ENCODE measurements at places on chromosomes 1 and 21.

- DNase-seq, result no peak
Measured at GRCh38 chr1:87051965-87052364, 137.5 kb downstream of the HS2ST1 start.

GRCh38 chr1:200248541-200248940 is 161.3 kb downstream of the ZNF281 start:
- no peak for DNase-seq

GRCh38 chr1:171217658-171218443 is 30.4 kb upstream of the FMO1 start:
- DNase-seq, result no peak

DNA sequence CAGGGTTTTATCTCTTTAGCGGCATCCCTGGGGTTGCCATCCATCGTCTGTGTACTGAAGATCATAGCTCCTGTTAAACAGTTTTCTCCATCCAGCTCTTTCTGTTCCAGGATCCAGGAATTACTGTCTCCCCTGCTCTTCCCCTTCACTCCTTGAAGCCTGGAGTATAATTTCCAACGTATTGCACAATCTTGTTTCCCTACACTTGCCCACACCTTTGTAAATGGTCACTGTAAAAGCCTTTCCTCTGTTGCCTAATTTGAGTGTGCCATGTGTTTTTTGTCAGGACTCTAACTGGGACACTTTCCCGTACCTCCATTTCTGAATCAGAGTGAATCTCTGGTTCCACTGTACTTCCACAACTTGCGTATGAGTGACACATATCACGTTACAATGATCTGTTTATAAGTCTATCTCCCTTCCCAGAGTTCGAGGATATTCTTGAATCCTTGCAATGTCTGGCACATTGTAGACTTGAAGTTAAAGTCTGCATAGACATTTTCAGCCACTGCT is 199.6 kb upstream of the SNX7 start:
- DNase-seq, result no peak

DNA sequence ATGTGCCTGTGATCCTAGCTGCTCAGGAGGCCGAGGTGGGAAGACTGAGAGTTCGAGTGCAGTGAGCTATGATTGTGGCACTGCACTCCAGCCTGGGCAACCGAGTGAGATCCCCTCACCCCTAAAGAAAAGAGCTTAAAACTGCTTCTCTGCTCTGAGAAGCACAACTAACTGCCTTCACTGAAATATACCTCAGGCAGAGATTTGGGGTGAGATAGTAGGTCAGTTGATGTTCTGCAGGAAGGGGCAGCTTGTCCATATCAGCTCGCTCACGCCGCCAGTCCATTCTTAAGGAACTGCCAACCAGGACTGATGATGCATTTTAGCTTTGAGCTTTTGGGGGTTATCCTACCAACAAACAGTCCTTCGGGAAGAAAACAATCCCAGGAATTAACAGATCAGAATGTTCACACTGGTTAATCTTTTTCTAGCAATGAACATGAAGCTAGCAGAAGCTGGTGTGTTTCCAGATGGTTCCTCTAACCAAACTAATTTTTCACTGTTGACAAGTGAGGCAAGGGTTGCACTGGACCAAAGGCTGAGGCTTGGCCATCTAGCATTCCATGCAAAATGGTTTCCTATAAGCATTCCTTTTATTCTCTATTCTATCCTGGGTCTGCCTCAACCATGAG is 31.6 kb downstream of the LHX4 start:
- DNase-seq, result no peak

DNA sequence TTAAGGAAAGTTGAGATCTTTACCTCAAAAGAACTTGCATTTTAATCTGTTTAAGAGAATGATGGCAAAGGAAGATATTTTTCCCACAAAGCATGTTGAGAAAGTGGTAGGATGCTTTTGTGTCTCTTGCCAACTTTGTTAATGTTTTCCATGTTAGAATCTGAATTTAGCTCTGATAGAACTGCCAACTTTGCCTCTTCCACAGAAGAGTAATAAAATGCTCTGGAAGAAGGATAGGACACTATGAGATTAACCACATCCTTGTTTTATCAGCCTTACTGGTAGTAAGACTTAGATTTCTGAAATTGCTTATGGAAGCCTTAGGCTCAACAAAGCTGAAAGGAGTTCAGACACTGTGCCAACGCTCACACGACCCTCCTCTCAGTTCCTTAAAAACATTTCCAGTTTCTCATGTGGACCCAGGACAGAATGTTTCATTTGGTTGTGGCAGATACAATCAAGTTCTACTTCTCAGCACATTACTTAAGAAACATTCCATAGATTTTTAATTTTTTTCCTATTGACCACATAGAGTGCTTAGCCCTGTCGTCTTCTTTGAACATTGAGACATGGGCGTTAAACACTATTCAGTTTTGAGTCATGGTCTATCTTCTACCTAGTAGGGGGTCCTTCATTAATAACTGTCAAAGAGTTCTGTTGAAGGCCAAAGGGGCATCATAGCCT is 59.0 kb downstream of the MTR start:
- no peak for DNase-seq

DNA sequence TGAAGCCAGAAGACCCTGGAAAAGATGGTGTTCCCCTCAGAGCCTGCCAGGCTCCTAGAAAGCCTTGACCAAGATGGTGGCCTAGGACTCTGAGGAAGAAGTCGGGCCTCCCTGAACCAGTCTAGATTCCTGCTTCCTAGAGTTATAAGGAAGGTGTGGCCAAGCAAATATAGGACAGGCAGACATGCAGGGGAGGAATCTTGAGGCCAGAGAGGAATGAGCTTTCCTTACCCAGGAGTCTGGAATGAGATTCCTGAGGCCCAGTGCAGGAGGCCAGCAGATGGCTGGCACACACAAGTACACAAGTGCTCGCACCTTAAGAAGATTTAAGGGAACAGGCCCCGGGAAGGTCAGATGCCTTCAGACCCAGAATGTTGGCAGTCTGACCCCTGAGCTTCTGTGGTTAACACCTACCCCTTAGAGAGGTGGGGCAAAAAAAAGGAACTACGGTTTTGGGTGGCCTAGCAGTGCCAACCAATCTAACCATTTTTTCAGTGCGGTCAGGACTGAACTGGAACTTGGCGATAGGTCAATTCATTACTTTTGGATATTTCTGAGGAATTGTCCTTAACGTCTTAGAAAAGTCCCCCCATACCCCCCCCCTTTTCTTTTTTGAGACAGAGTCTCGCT is 73.3 kb downstream of the MDM4 start:
- no peak for DNase-seq

- DNase-seq, result no peak
Measured at GRCh38 chr1:50610563-50610962, 187.3 kb upstream of the DMRTA2 start.

DNA sequence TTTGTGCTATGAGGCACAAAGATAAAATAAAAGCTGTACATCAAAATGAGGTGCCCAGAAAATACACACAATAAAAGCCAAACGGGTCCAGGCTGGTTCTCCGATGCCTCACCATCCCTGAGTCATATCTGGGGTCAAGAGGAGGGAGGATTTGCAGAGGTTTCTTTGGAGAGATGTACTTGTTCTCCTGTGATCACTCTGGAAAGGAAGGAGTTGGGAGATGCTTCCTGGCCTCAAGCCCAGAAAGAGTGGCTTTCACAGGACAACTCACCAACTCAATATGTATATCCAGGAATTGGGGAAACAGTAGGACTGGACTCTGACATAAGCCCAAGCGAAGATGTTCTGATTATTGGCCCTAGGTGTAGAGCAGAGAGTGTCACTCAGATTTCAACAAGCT is 51.9 kb downstream of the DIPK1A start:
- no peak for DNase-seq

- no peak for DNase-seq
Measured at GRCh38 chr1:214364786-214365295, 83.9 kb downstream of the SMYD2 start.

GRCh38 chr1:225410036-225410435 is 17.8 kb downstream of the LBR start:
- DNase-seq, result no peak

DNA sequence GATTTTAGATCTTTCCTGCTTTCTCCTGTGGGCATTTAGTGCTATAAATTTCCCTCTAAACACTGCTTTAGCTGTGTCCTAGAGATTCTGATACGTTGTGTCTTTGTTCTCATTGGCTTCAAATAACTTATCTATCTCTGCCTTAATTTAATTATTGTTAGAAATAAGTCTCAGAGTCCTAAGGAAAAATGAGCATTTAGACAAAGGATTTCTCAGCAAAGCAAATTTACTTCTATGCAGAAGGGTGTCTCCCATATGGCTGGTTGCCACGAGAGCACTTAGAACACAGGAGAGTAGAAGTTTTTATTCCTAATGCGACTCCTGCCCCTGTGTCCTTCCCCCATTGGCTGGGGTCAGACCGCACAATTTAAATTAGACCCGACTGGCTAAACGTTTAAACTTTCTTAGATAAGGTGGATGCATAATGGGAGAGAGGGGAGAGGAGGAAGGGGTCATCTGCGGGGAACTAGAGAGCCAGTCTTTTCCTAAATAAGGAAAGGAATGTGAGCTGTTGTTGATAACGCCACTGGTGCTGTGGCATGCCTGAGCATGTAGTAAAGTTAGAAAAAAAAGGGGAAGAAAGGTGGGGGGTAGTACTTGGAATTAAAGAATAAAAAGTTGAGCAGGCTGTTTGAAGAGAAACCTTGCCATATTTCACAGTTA is 170.2 kb downstream of the DYRK1A start:
- no peak for DNase-seq

- DNase-seq, result no peak
Measured at GRCh38 chr1:36562181-36562685, 79.5 kb upstream of the CSF3R start.

DNA sequence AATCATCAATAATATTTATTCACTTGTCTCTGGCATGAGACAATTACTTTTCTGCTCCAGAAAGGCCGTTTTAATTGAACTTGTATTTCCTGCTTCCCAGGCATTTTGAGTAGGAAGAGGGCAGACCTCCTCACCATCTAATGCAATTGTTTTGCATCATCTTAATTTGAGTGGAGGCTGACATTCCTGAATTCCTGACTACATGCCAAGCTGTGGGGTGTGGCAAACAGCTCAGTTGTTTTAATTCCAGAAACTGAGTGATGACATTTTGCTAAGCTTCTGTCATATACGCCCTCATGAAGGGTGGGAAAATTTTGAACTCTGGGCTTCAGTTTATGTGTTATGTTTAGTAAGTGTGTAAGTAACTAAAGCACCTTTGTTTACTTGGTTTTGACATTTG is 125.4 kb upstream of the USP25 start:
- DNase-seq, result no peak

DNA sequence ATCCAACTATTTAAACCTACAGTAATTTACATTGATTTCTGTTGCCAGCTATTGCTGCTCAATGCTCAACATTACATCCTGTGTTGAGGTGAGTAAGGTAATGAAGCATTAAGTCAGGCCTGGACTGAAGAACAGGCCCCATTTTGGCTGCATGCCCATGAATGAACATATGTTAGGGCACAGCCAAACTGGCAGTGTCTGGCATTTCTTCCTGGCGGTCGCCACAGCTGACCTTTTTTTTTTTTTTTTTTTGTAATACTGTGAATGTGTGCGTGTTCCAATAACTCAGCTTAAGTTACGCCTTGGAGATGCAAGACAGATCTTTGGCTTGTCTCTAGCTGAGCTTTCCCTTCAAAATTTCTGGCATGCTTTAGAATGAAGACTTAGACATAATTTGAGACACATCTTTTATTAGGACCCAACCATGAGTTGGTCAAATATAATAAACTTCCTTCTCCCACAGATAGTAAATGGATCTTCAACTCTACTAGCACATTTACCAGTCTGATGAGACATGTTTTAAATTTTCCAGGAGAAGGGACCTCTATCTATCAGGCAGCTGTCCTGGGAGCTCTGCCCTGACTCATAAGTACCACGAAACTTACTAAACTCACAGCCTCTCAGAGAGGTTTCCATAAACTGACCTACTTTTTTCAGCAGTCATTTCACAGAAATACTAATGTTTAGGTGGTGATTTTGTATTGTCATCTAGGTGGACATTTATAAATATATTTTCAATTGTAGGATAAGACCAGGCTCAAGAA is 341.1 kb upstream of the RUNX1 start:
- DNase-seq, result no peak

- no peak for DNase-seq
Measured at GRCh38 chr1:245651093-245651492, 496.3 kb downstream of the KIF26B start.

DNA sequence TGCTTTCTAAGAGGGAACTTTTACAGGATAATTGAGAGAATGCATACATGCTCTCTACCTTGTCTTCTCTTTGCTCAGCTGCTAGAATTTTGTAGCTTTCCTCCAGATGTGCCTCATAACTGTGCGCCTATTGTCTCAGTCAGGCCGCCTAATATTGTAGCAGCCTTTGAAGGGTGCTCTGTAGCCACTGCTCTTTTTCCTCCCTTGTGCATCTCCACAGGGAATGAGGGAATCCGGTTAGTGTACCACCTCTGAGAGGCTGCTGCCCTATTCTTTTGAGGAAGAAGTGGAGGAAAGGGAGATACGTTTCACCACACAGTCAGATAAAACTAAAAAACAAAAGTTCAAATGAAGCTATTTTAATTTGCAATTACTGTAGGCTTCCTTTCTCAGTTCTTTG is 22.8 kb downstream of the TTC3 start:
- no peak for DNase-seq

GRCh38 chr1:196960854-196961253 is 16.5 kb upstream of the CFHR5 start:
- no peak for DNase-seq

GRCh38 chr1:218658269-218658668 is 313.1 kb downstream of the TGFB2 start:
- no peak for DNase-seq

DNA sequence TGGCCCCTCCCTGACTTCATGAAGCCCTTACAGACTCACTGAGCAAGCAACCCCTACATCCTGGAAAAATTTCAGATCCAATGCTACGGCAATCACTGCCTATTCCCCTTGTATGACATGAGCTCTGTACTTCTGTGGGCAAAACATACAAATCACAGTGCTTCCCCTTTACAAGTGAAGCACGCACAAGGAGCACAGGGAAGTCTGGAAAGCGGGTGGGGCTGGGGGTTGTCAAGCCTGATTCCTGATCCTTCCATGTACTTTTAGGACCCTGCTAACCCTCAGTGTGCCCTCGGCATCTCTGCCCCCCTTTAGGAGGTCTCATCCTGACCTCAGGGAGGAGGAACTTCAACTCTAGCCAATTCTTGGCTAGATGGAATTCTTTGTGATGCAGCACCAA is 405.7 kb upstream of the POU3F1 start:
- DNase-seq, result no peak

- DNase-seq, result peak; percentile 48
Measured at GRCh38 chr1:224502459-224503160, 68.0 kb upstream of the WDR26 start.

DNA sequence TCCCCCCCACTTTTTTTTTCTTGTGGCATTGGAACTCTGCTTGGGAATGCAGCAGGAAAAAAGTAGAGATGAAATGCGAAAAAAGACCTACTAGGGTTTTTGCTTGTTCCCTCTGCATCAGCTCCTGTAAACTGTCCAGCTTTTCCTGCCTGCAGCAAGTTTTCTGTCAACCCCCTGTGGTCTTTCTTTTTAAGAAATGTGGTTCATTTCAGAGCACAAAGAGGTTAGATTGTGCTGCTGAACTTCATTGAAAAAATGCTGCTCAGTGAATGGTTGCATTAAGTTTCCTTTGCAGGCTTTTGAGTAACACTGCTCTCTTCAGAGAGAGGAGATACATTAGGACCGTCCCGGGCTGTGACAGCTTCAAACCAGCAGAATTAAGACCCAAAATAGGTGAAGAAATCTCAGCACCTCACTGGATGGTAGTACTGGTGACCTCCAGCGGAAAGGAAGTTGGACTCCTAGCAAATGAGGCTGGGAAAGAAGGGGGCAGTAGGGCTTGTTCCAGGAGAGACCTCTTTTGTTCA is 80.7 kb downstream of the NDUFS5 start:
- DNase-seq, result no peak

- DNase-seq, result no peak
Measured at GRCh38 chr1:177812144-177812543, 157.7 kb downstream of the SEC16B start.

Data from neuronal stem cell (in vitro differentiated cells).